Neural crest cell (in vitro differentiated cells): ENCODE measurements at places on chromosomes 3 and 15. TPM values are rescaled to one million over a fixed set of nuclear protein-coding genes. Genes with fewer than 3 reads are reported as not detected.

Gene ISL2
- total RNA-seq, result 0.25 TPM in 1 of 2 replicates, not detected in the other

Gene OR5K4
- total RNA-seq, result not detected in 2 replicates

Gene TRIM71
- 92.4 and 95.2 TPM in 2 replicates for total RNA-seq

Gene ZNF660
- total RNA-seq, result 26.1 and 29.8 TPM in 2 replicates
